ENCODE measurements at places on chromosomes 2 and 18.

DNA sequence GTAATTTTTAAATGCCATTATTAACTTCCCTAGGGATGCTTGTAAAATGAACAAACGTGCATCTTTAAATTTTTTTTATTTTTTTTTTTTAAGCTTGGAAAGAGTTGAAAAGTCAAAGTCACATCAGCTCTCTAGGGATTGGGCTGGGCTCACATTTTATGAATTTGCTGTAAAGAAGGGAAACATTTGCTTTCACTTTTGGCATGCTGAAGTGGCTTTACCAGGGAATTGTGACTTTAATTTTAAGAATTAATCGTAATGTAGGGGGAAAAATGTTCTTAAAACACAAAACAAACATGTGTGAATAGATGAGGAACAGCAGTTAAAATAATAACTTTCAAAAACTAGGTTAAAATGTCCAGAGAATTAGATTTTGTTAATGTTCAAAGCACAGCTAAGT, 123.0 kb downstream of the AGAP1 start:
- DNase-seq = peak; percentile 18

DNA sequence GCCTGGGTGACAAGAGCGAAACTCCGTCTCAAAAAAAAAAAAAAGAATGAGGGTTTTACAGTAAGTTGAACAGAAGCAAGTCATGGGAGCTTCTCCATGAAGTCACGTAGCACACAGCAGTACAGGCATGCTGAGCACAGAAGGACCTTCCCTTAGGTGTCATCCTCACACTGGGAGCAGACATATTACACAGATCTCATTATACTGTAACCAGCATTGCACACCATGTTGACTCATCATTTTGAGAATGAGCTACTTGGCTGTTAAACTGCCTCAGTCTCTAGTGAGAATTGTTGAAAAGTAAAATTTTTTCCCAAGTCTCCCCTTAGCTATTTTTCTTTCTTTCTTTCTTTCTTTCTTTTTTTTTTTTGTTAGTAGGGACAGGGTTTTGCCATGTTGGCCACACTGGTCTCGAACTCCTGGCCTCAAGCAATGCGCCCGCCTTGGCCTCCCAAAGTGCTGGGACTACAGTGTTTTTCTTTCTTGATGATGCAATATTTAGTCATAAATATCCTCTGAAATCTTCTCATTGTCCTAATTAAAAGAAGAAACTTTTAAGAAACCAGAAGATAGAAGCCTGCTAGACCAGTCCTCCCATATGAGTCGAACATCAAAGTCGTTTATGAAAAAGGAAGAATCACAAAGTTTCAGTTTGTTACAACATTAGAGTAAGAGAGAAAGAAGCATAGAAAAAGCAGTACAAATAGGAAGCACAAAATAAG, 37.9 kb upstream of the PPP1CB start:
- peak; percentile 64 for DNase-seq

GRCh38 chr2:189658306-189659212, 2.7 kb upstream of the ASNSD1 start:
- DNase-seq = no peak

- DNase-seq = peak; percentile 77
These were observed 115.4 kb downstream of the ACAA2 start for GRCh38 chr18:49697757-49698524.

DNA sequence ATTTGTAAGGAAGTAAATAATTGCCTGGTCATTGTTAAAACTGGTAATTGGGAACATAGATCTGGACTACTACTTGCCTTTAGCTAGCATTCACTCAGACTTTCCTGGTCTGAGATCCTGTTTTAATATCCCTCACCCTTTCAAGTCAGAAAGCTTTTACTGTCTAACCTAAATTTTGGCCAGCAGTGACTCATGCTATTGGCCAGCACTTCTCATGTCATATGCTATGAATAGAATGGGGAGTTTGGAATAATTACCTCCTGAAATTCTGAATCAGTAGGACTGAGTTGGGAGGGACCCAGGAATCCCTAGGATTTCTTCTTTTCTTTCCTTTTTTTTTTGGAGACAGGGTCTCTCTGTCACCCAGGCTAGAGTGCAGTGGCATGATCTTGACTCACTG, 19.3 kb downstream of the STK36 start:
- DNase-seq = peak; percentile 78
